Upper lobe of left lung (tissue), 6 donors: ENCODE measurements at places on chromosomes 1 and 21.

- H3K4me1 ChIP-seq, result peaks cover 18% of the 10 kb centered on the region
- H3K36me3 ChIP-seq, result no peaks in the 10 kb centered on the region
- H3K27me3 ChIP-seq, result peaks cover 35% of the 10 kb centered on the region
- no peak overlapping the region for H3K4me3 ChIP-seq
- no peak overlapping the region for H3K27ac ChIP-seq
- DNase-seq, result no peak
Observed at GRCh38 chr1:115842948-115843347, 2.0 kb upstream of the NHLH2 start.

DNA sequence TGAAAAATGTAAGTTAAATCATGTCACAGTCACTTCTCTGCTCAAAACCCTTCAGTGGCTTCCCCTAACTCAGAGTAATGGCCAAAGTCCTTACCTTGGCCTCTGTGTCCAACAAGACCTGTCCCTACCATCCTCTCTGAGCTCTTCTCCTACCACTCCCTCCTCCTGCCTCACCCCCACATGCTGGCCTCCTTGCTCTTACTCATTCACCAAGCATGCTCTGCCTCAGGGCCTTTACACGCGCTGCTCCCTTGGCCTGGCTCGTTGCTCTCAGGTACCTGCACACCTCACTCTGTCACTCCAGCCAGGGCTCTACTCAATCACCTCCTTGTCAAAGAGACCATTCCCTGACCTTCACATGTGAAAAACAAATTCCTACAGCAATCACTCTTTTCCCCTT lies 54.2 kb downstream of the SEC16B start:
- DNase-seq, result no peak
- no peaks in the 10 kb centered on the region for H3K27me3 ChIP-seq
- no peak overlapping the region for H3K4me3 ChIP-seq
- H3K4me1 ChIP-seq, result no peaks in the 10 kb centered on the region
- no peaks in the 10 kb centered on the region for H3K36me3 ChIP-seq
- H3K27ac ChIP-seq, result no peak overlapping the region

DNA sequence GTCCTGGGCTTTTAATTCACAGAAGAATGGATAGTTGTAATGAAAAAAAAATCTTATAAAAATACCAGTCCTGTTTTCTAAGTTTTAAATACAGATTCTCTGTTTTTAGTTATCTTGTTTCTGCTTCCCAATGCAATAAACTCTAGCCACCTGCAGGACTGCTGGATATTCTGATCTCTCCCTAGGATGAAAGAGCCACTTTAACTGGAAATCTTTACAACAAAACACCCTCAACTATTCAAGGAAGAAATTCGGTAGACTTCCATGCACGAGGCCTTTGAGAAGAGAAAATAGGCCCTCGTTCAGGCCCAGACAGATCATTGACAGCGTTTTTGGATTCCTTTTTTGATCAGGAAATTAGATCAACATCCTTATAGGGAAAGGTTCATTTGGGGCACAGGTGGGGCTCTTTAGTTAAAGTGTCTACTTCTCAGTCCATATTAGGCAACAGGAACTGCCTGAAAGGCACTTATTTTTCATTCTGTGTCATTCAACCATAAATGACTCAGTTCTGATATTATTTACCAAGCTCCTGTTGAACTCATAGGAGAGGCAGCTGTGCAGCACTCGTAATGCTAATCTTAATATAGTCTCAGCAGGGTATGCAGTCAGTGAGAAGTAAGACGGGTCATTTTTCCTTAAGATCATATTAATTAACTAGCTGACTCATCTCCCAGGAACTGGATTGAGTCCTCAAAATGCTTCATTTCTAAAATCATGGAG lies 71.1 kb upstream of the ERRFI1 start:
- no peaks in the 10 kb centered on the region for H3K36me3 ChIP-seq
- H3K27me3 ChIP-seq, result no peaks in the 10 kb centered on the region
- peaks cover 37% of the 10 kb centered on the region for H3K4me1 ChIP-seq
- DNase-seq, result peak; percentile 67

GRCh38 chr1:167916766-167917511 lies 3.0 kb upstream of the ADCY10 start:
- no peaks in the 10 kb centered on the region for H3K4me1 ChIP-seq
- H3K27me3 ChIP-seq, result no peaks in the 10 kb centered on the region
- no peak overlapping the region for H3K27ac ChIP-seq
- DNase-seq, result no peak
- H3K36me3 ChIP-seq, result no peaks in the 10 kb centered on the region

GRCh38 chr1:41898191-41898713 lies 20.5 kb downstream of the HIVEP3 start:
- H3K27ac ChIP-seq, result peak overlapping the region; percentile 84
- H3K27me3 ChIP-seq, result no peaks in the 10 kb centered on the region
- peaks cover 88% of the 10 kb centered on the region for H3K4me1 ChIP-seq

DNA sequence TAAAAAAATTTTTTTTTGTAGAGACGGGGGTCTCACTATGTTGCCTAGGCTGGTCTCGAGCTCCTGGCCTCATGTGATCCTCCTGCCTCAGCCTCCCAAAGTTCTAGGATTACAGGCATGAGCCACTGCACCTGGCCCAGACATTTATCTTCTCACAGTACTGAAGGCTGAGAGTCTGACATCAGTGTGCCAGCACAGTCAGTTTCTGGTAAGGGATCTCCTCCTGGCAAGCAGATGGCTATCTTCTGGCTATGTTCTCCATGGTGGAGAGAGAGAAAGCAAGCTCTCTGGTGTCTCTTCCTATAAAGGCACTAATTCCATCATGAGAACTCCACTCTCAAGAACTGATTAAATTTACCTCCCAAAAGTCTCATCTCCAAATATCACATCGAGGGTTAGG lies 57.8 kb upstream of the C1orf185 start:
- H3K27me3 ChIP-seq, result no peaks in the 10 kb centered on the region
- H3K27ac ChIP-seq, result no peak overlapping the region
- no peaks in the 10 kb centered on the region for H3K4me1 ChIP-seq
- H3K4me3 ChIP-seq, result no peak overlapping the region

DNA sequence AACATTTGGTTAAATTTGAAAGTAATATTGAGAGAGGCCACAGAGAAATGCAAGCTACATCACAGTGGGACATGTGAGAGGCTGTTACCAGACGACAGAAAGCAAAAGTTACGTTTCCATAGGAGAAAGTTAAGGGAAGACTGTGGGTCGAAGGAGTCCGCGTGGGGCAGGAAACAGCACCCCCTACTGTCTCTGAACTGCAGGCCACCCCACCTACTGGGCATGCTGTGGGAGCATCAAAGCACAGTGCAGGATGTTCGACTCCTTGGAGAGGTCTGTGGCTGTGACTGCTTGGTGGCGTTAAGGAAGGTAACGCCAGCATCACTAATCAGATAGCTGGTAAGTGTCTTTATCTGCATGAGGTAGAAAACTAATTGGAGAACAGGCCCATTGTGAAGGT lies 123.9 kb downstream of the PTBP2 start:
- no peaks in the 10 kb centered on the region for H3K36me3 ChIP-seq
- no peak overlapping the region for H3K4me3 ChIP-seq

DNA sequence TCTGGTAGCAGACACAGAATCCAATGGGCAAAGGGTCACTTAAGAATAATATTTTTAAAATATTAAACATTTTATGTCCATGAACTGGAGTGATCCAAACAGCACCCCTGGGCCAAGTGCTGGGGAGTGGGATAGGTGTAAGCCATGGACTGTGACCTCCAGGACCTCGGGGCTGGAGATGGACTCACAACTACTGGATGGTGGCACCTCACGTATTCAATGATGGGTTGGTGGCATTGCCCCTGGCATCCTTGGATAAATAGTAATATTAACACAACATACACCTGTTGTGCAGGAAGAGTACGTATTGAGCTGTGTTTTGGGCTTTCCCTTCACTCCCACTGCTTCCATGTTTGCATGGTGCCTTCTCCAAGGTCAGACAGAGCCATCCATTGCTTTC lies 39.3 kb upstream of the TENT5C start:
- no peak overlapping the region for H3K4me3 ChIP-seq
- H3K36me3 ChIP-seq, result no peaks in the 10 kb centered on the region
- DNase-seq, result no peak

DNA sequence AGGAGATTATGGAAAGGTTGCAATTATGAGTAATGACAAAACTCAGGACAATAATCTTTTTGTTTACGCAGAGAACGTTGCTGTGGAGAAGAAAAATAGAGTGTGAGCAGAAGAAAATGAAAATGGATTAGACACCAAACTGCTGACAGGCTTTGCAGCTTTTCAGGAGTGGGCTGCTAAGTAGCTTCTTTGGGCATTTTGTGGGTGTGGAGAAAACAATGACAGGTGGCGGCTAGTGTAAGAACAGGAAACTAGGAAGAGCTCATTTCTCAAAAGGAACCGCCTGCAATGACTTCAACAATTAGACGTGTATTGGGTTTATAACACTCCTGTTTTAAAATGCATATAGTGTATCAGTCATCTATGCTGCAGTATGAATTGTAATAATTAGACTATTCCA lies 18.3 kb upstream of the PALMD start:
- no peaks in the 10 kb centered on the region for H3K36me3 ChIP-seq
- no peak for DNase-seq
- H3K27me3 ChIP-seq, result no peaks in the 10 kb centered on the region
- H3K4me1 ChIP-seq, result no peaks in the 10 kb centered on the region
- no peak overlapping the region for H3K27ac ChIP-seq

GRCh38 chr21:44332383-44332782 lies 6.8 kb downstream of the CFAP410 start:
- no peaks in the 10 kb centered on the region for H3K27me3 ChIP-seq
- no peak overlapping the region for H3K27ac ChIP-seq
- no peaks in the 10 kb centered on the region for H3K4me1 ChIP-seq
- DNase-seq, result peak; percentile 75

DNA sequence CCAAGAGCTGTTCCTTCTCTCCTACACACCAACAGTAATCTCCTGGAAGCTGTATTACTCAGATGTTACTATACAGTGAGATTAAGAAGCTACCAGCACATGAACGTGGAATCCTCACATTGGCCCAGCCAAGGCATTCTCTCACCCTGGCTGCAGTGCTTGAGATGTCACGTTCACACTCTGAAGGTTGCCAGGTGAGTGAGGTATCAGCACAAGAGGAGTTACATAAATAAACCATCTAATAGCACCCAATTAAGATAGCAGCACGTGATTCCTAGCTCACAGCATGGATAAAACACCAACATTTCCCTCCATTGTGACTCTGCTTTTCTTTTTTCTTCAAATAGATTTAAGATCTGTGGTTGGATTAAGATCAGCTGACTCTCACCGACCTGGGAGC lies 182.8 kb downstream of the PLPP3 start:
- no peak overlapping the region for H3K27ac ChIP-seq
- H3K4me3 ChIP-seq, result no peak overlapping the region
- H3K4me1 ChIP-seq, result no peaks in the 10 kb centered on the region
- no peaks in the 10 kb centered on the region for H3K27me3 ChIP-seq
- DNase-seq, result no peak

- no peak for DNase-seq
- no peaks in the 10 kb centered on the region for H3K4me1 ChIP-seq
- H3K36me3 ChIP-seq, result no peaks in the 10 kb centered on the region
- no peaks in the 10 kb centered on the region for H3K27me3 ChIP-seq
- peak overlapping the region; percentile 10 for H3K27ac ChIP-seq
Observed at GRCh38 chr1:66732407-66733166, 19.7 kb upstream of the DYNLT5 start.

DNA sequence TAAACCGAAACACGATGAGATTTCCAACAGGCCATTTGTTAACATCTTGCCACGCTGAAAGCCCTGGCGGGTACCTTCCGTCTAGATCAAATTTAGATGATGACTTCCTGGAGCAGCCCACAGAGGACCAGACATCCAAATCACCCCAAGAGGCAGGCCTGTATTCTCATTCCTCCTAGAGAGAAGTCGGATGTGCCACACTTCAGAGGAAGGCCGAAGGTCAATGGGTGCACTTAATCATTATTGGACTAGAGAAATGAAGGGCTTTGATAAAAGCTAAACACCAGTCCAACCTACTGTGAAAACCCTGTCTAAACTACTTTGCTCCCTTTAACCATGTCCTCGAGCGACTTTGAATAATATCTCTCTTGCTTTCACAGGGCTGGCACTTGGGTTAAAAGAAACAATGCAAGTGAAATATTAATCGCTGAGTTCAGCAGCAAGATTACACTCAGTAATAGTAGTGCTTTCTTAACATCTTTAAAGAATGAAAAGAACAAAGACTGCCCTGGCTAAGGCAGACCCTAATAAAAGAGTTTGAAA lies 76.5 kb downstream of the BCAR3 start:
- no peaks in the 10 kb centered on the region for H3K27me3 ChIP-seq
- DNase-seq, result no peak
- H3K36me3 ChIP-seq, result no peaks in the 10 kb centered on the region

DNA sequence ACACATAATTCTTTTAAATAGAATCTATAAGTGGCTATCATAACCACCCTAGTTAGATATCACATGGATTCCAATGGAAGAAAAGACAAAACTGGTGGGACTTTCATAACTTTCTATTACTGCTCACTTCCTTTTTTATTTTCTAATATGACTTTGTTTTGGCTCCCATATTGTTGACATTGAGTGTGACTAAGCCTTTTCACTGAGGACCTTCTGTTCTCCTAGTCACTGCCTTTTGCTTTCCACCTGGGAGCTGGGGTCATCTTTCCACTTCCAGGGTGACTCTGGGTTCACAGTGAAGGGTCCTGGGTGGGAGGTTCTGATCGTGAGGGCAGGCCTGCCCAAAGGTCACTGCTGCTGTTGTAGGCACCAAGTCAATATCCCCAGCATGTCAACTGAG lies 275.8 kb downstream of the TGFB2 start:
- peaks cover 3% of the 10 kb centered on the region for H3K4me1 ChIP-seq
- H3K4me3 ChIP-seq, result no peak overlapping the region
- H3K36me3 ChIP-seq, result no peaks in the 10 kb centered on the region
- no peaks in the 10 kb centered on the region for H3K27me3 ChIP-seq
- DNase-seq, result no peak
- no peak overlapping the region for H3K27ac ChIP-seq

- no peak overlapping the region for H3K27ac ChIP-seq
- H3K27me3 ChIP-seq, result no peaks in the 10 kb centered on the region
- H3K4me1 ChIP-seq, result peaks cover 17% of the 10 kb centered on the region
- H3K4me3 ChIP-seq, result no peak overlapping the region
- peaks cover 3% of the 10 kb centered on the region for H3K36me3 ChIP-seq
Observed at GRCh38 chr1:184615301-184615700, 139.4 kb downstream of the EDEM3 start.

- H3K27me3 ChIP-seq, result no peaks in the 10 kb centered on the region
- no peaks in the 10 kb centered on the region for H3K4me1 ChIP-seq
- no peak within 1 kb of the TSS for H3K4me3 ChIP-seq
- no peak for DNase-seq
Observed at GRCh38 chr1:157841708-157842107, at the start of gene CD5L. CD5L (minus strand) TSS chr1:157841808; CDS start chr1:157841701, 107 bp downstream.

- H3K27ac ChIP-seq, result no peak overlapping the region
- no peak for DNase-seq
- H3K27me3 ChIP-seq, result peaks cover 8% of the 10 kb centered on the region
Observed at GRCh38 chr1:39490596-39491145, 765 bp upstream of the BMP8A start.

GRCh38 chr1:108624069-108624468 lies 36.8 kb downstream of the HENMT1 start:
- H3K4me3 ChIP-seq, result no peak overlapping the region
- H3K36me3 ChIP-seq, result no peaks in the 10 kb centered on the region
- no peak for DNase-seq
- H3K4me1 ChIP-seq, result no peaks in the 10 kb centered on the region

GRCh38 chr21:35940074-35940927 lies 120.0 kb downstream of the SETD4 start:
- no peak overlapping the region for H3K4me3 ChIP-seq
- no peaks in the 10 kb centered on the region for H3K27me3 ChIP-seq
- H3K4me1 ChIP-seq, result no peaks in the 10 kb centered on the region
- H3K36me3 ChIP-seq, result no peaks in the 10 kb centered on the region
- H3K27ac ChIP-seq, result no peak overlapping the region

GRCh38 chr1:67084765-67085318 lies 30.9 kb upstream of the SLC35D1 start:
- no peak overlapping the region for H3K27ac ChIP-seq
- no peaks in the 10 kb centered on the region for H3K27me3 ChIP-seq
- H3K4me3 ChIP-seq, result no peak overlapping the region
- no peaks in the 10 kb centered on the region for H3K36me3 ChIP-seq
- no peaks in the 10 kb centered on the region for H3K4me1 ChIP-seq
